CD4-positive, alpha-beta T cell treated with Interferon gamma for 1 hour (primary cell): ENCODE measurements at places on chromosomes 3 and 15.

DNA sequence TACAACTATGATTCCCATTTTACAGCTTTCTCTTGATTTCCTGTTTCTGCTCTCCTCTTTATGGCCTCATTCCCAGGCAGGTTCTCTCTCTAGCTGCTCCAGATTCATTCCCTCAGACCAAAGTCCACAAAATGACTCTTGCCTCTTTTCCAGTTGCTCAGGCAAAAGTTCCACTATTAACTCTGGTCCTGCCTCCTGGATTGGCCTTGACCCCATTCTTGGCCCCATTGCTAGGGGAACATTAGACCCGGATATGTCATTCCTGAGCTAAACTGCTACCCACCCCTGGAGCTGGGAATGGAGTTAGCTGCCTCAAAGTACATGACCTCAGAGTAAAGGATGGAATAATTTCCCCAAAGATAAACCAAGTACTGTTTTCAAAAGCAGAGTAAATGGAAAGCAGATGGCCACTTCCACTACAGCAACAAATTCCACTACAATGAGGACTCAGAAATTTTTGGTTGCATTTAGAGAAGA is 73.0 kb upstream of the GAP43 start:
- DNase-seq, result no peak

GRCh38 chr3:70360979-70361760 is 48.7 kb upstream of the MDFIC2 start:
- no peak for DNase-seq

- no peak for DNase-seq
Observed at GRCh38 chr15:34886134-34886533, 83.4 kb downstream of the AQR start.

DNA sequence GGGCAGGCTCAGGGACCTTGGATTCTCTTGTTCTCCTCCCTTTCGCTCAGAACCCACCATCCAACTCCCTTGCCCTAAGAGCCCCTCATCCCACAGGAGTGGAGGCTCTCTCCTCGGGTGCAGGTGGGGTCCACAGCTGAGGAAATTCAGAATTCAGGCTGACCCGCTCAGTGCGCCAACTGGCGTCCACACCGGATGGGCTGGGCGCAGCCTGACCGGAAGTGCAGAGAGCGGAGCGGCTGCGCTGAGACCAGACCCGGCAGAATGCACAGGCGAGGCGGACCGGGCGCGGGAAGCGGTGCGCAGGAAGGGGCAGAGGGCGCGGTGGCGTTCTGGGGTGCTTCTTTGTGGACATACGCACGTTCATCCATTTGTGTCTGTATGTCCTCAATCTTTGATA is 210.4 kb upstream of the NDN start:
- no peak for DNase-seq

GRCh38 chr15:81411969-81412633 is 38.1 kb upstream of the TMC3 start:
- no peak for DNase-seq

DNA sequence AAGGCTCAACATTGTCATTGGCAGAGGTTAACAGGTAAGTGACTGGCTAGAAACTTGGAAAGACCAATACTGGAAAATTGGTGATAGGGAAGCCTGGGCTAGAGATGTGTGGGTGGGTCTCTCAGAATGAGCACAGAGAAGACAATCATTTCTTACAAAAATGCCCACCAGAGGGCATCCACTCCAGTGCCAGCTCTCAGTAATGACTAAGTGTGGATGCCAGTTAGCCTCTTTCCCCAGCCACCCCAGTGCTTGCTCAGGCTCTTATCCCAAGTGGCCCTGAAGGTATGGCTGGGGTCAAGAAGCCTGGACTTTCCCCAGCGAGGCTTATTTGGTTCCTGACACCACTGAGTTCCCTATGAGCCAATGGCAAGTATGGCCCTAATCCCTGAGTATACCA is 115.9 kb upstream of the ST8SIA2 start:
- DNase-seq, result no peak

DNA sequence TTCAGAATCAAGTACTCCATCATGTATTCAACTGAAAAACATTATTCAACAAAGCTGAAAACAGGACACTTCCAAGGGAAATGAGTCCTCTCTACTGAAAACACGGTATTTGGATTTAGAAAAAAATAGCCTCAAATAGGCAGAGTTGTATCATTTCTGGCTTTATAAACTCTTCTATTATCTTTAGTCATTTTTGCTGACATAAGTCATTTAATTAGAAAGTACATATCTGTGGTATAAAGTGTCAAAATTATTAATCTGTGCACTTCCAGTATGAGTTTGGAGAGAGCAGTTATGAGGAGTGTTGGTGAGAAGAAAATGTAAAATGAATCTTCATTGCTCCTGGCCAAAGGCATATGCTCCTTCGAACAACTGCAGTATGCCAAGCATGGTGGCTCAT is 59.3 kb downstream of the INO80 start:
- DNase-seq, result no peak

- DNase-seq, result no peak
Observed at GRCh38 chr3:41202834-41203345, 3.6 kb downstream of the CTNNB1 start.

DNA sequence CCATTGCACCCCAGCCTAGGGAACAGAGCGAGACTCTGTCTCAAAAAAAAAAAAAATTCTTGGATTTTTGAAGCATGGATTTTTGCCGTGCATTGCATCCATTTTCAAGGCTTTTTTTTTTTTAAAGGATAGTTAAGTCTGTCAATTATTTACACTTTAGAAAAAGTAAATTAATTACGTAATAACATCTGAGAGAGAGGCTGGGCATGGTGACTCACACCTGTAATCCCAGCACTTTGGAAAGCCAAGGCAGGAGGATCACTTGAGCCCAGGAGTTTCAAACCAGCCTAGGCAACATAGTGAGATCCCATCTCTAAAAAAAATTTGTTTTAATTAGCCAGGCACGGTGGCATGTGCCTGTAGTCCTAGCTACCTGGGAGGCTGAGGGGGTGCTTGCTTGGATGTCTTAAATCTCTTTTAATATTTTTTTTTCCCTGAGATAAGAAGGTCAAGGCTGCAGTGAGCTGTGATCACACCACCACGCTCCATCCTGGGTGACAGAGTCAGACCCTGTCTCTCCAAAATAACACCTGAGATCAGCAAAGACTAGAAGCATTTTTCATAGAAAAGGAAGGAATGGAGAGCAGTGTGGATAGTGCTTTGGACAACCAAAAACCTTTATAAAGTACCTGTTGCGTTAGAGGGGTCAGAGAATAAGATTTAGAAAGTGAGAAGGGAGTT is 6.8 kb upstream of the SENP7 start:
- no peak for DNase-seq

GRCh38 chr3:106750092-106750491 is 627.1 kb upstream of the CCDC54 start:
- no peak for DNase-seq

GRCh38 chr3:132829101-132829500 is 106.9 kb upstream of the NPHP3 start:
- no peak for DNase-seq

- DNase-seq, result no peak
Observed at GRCh38 chr15:62512904-62513303, 347.8 kb upstream of the C2CD4B start.

GRCh38 chr15:44158111-44158510 is 37.0 kb downstream of the FRMD5 start:
- no peak for DNase-seq

GRCh38 chr15:101731746-101732145 is 7.5 kb upstream of the TARS3 start:
- no peak for DNase-seq

DNA sequence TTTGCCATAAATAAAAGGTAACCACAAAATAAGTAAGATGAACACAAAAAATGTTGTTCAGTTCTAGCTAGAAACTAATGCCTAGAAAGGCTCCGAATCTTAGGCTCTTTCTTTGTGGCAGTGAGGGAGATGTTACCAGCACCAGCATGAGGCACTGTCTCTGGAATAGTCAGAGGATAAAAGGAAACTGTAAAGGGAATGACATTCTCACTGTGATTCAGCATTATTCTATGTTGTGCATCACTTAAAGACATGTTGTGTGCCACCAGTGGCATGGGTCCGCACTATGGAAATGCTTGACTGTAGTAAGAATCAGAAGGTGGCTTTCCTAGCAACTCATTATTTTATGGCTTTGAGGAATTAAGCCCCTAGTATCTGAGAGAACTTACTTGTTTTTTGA is 70.8 kb downstream of the SEC22A start:
- no peak for DNase-seq

GRCh38 chr3:50160561-50160983 is 5.4 kb downstream of the SEMA3F start:
- DNase-seq, result no peak

- no peak for DNase-seq
Observed at GRCh38 chr3:119257654-119258410, 17.2 kb upstream of the B4GALT4 start.

DNA sequence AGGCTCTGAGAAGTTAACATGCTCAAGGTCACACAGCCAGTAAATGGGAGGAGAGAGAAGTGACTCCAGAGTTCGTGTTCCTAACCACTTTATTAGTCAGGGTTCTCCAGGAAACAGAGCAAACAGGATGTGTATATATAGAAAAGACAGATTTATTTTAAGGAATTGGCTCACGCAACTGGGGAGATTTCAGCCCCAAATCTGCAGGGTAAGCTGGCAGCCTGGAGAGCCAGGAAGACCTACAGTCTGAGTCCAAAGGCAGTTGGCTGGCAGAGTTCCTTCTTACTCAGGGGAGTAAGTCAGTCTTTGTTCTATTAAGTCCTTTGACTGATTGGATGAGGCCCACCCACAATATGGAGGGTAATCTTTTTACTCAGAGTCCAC is 118.2 kb upstream of the PROK2 start:
- no peak for DNase-seq

DNA sequence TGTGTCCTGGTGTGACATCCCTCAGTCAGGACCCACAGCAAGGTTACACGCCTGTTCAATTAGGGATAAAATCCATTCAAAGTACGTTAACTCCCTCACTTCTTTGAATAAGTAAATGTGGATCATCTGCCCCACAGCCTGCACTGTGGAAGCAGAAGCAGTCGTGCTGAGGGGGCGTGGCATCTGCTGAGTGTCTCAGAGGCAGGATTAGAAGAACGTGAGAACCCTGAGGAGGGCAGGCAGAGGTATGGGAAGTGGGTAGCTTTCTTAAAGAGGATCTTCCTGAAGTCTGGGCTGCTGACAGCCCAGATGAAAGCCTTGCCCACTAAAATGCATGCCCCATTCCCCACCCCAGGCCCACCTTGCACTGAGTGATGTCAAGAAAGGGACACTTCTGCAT is 28.5 kb downstream of the CRABP1 start:
- DNase-seq, result no peak

GRCh38 chr3:185613016-185613415 is 26.9 kb downstream of the SENP2 start:
- DNase-seq, result no peak

GRCh38 chr15:88623061-88623460 is 1.9 kb downstream of the AEN start:
- DNase-seq, result peak; percentile 55

DNA sequence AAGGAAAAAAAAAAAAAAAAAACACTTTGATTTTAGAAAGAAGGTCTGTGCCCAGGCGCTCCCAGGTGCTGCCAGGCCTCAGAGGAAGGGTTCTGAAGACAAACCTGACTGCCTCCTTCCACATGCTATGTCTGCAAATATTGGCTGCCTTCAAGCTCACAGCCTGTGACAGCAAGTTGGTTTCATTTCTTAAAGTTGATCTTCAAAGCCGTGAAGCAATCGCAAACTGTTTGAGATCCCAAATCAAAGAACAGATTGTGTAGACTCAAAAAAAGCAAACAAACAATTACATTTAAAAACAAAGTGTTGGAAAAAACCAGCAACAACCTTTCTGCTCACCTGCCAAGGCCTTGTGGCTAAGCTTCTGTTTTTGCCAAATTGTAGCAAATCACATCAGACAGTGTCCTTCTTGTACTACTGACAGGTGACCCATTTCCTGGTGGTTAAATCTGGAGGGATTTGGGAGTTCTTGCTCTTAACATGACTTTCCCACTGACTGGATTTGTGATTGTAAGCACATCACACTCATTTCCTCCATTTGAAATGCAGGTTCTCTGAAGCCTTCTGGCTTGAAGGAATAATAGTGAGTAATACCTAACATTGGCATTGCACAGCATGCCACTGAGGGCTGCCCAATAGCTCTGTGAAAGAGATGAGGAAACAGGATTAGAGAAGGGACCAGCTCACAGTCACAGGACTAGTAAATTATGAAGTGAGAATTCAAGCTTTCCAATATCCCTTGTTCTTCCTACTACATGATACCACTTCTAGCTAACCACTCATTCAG is 502.4 kb downstream of the LPP start:
- no peak for DNase-seq

GRCh38 chr15:98786717-98787116 is 138.4 kb downstream of the IGF1R start:
- DNase-seq, result no peak
